Astrocyte (in vitro differentiated cells and primary cell): ENCODE measurements at places on chromosomes 12 and 14.

DNA sequence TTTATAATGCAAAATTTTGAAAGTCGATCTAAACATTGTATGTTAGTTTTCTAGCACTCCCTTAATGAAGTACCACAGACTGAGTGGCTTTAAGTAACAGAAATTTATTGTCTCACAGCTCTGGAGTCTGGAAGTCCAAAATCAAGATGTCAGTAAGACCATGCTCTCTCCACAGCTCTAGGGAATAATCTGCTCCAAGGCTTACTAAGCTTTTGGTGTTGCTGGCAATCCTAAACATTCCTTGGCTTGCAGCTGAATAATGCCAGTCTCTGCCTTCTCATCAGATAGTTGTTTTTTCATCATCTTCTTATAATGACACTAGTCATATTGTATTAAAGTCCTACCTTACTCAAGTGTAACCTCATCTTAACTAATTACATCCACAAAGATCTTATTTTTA is 102.2 kb downstream of the RASSF9 start:
- peak; percentile 7 for DNase-seq

DNA sequence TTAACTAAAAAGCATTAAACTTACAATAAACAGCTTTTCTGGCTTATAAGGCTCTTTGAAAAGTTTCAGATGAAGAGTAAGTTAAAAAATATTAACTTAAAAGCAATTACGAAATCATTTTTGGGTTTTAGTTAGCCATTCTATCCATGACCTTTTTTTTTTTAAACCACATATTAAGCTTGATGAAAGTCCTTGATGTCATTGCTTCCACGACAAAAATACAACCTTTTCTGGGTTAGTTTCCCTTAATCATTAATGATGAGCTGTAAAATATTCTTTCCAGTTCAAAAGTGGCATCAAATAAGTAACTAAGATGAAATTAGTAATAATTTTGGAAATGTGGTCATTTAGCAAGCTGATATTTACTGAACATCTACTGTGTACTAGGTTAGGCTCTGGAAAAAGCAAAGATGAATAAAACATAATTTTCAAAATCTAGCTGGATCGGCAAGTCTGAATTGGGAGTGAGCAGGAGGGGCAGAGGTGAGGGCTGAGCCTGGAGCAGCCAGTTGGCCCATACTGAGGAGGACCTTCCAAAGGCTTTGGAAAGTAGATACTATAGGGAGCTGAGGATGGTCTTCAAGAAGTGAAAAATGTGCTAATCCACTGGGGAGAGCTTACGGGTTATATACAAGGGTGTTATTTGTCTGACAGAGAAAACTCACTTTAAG is 345.2 kb downstream of the ZFP36L1 start:
- DNase-seq, result no peak

DNA sequence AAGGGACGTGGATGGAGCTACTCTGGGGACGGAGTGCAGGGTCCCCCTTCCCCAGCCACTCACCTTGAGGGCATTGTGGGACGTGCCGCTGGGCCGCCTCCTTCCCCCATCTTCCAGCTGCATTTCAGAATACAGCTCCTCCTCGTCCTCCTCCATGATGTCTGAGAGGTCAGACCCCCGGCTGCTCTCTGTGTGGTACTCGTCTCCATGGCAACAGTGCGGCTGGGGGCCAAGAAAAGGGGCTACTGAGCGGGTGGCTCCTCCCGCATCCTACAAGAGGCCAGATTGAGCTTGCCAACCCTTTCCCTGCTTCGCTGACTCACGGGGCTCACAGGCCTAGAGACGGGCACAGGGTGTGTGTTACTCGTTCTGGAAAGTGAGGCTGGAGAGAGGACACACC is 90.4 kb downstream of the PIWIL1 start:
- no peak for DNase-seq

DNA sequence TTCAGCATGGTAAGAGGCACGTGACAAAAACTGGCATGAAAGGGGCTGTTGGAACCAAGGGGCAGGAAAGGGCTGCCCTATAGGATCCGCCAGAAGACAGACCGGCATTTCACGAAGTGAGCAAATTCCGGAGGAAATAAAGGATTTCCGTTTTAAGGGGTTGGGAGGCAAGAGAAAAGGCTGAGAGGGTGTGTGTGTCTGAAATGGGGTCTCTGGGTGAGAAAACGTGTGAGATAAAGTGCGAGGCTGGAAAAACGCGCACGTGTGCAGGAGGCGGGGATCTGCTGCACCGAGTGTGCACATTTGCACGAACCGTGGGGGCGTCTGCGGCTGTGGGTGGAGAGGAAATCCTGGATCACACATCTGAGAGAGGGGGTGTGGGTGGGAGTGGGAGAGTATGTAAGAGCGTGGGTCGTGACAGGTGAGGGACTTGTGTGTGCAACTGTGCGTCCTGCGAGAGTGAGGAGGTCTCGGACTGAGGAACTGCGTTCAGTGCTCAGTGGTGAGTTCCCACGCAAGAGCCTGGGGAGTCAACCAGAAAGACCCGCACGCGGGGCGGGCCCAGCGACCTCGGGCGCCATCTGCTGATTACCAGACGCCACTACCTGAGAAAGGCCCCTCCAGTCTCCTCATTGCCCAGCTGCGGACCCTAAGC is 37.0 kb upstream of the P2RX7 start:
- peak; percentile 11 for DNase-seq

DNA sequence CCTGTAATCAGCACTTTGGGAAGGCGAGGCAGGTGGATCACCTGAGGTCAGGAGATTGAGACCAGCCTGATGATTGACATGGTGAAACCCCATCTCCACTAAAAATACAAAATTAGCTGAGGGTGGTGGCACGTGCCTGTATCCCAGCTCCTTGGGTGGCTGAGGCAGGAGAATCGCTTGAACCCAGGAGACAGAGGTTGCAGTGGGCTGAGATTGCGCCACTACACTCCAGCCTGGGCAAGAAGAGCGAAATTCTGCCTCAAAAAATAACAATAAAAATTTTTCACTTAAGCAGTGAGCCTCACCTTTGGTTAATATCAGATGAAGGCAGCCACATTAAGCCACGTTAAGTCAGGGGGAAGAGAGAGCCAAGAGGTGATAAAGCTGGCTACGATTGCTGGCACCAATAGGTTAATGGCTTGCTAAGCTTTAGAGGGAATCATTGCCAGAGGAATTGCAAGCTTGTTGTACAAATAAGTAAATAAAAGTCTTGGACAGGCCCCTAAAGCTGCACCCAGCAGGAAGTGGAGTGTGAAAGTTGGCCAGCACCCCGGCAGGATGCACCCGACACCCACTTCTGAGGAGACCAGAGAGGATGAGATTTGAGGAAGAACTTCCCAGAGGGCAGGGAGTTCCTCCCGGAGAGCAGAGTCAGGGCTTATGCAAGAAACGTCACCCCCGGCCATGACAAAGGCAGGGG is 41.3 kb upstream of the TESC start:
- no peak for DNase-seq

DNA sequence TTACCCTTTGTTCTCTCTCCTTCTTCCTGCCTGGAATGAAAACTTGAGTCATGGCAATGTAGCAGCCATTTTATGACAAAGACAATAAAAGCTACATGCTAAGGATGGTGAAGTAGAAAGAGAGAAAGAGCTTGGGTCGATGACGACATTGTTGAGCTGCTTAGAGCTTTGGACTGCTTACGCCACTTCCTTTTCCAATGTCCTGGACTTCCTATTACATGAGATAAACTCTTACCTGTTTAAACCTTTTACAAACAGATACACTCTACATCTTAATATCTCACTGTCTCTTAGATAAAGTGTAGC is 70.1 kb downstream of the PEBP1 start:
- DNase-seq, result no peak

- DNase-seq, result no peak
These were observed 26.4 kb downstream of the GLIPR1L1 start for GRCh38 chr12:75360920-75361319.

DNA sequence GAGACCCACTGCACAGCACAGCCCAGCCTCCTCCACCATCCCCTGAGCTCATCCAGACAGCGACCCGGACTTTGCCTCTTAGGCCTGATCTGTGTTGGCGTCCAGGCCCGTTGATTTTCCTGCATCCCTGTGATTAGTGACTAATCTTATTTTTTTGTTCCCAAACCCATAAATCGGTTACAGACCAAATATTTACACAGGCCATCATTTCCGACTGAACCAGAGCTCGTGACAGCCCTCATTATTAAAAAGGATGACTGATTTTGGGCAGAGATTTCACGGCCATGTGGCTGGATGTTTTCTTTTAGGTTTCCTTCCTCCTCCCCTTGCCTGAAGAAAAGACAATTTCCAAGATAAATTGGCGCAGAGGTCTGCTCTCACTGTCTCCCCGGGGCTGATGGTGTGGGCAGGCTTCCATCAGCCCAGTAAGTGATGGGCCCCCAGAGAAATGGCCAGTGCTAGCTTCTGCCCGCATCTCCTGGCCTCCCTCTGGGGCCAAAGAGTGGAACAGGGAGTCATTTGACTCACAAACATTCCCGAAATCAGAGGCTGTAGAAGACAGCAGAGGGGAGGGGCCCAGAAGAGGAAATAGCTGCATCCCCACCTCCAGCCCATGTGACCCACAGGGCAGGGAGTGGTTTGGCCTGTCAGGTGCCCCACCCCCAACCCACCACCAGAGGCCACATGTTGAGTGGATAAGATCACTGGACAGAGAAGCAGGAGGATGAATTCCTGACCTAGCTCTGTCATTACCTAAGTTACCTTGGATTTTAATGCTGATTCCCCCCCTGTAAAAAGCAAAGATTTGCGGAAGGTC is 283.5 kb downstream of the KSR2 start:
- DNase-seq, result peak; percentile 85

DNA sequence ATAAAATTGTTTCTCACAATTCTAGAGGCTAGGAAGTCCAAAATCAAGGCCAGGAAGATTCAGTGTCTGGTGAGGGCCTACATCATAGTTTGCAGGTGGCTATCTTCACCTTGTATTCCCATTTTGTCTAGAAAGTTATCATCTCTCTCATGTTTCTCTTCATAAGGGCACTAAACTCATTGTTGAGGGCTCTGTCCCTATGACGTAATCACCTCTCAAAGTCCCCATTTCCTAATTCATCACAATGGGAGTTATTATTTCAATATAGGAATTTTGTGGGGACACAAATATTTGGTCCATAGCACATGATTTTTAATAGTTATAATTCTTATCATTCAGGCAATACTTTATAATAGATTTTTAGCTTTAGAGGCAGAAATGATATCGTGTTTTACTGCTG is 1509.2 kb upstream of the SEL1L start:
- DNase-seq, result no peak

DNA sequence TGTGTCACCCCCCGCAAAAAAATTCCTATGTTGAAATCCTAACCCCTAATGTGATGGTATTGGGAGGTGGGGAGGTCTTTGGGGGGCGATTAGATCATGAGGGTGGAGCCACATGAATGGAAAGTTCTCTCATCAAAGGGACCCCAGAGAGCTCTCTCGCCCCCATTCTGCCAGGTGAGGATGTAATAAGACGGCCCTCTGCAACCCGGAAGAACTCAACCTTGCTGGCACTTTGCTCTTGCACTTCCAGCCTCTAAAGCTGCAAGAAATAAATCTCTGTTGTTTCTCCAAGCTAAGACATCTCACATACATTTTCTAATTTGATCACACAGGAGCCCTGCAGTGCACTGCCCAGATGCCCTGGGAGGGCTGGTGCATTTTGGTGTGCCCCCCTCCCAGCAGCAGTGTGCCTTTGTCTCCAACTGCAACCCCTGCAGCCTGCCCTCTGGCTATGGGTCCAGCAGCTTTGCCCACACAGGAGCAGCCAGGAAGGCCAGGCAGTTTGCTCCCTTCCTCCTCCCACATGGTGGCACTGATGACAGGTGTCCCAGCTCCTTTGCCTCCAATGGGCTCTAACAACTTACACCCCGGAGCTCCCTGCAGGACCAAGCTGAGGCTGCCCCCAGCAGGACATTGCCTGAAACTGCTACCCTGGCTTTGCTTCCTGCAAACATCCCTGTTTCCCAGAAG is 59.3 kb downstream of the C14orf132 start:
- DNase-seq, result no peak

GRCh38 chr14:94217116-94217515 is 43.0 kb downstream of the PPP4R4 start:
- DNase-seq, result no peak

- DNase-seq, result no peak
These were observed 13.8 kb downstream of the TMCC3 start for GRCh38 chr12:94636462-94637085.

GRCh38 chr12:72839696-72840095 is 567.5 kb downstream of the TRHDE start:
- DNase-seq, result no peak

DNA sequence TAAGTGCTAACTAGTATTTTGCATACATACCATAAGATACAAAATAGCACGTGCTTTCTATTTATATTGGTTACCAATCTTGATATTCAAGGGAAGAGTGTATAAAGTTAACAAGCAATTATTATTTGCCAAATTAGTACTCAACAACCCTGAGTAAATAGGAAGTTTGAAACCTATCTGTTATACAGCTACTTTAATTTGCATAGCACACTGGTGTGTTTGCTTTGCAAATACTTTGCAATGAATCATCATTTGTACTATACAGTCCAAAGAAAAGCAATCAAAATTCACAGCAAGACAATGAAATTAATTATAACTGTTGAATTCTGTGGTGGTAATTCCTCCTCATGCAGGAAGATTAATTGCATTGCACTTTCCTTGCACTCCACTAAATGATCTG is 469.1 kb downstream of the PRKD1 start:
- DNase-seq, result peak; percentile 30

GRCh38 chr12:56927281-56927680 is 6.9 kb downstream of the SDR9C7 start:
- DNase-seq, result no peak
